Naive B cell (primary cell): ENCODE measurements at places on chromosomes 4 and X. TPM values are rescaled to one million over a fixed set of nuclear protein-coding genes. Genes with fewer than 3 reads are reported as not detected.

- no peak for DNase-seq
- no peak overlapping the region for H3K27ac ChIP-seq
- no peak overlapping the region for H3K4me3 ChIP-seq
- no peaks in the 10 kb centered on the region for H3K36me3 ChIP-seq
- peaks cover 12% of the 10 kb centered on the region for H3K4me1 ChIP-seq
These were observed 31.6 kb downstream of the RASSF6 start for GRCh38 chr4:73588613-73589012.

DNA sequence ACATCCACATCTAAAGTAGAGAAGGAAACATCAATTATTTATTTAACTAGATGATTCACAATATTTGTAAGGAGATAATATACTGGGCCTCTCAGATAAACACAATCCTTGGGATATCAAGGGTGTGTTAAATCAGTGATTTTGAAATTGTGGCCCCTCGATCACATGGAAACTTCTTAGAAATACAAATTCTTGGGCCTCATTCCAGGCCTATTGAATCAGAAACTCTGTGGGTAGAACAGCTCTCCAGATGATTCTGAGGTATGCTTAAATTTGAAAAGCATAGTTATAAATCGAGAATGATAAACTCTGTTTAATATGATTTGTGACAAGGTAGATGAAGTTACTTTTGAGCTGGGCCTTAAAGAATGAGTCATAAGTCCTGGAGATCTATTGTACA, 64.3 kb upstream of the GPR174 start:
- H3K27me3 ChIP-seq, result no peaks in the 10 kb centered on the region
- peaks cover 11% of the 10 kb centered on the region for H3K4me1 ChIP-seq
- H3K36me3 ChIP-seq, result no peaks in the 10 kb centered on the region
- no peak for DNase-seq

- no peaks in the 10 kb centered on the region for H3K4me1 ChIP-seq
- DNase-seq, result no peak
- H3K27me3 ChIP-seq, result no peaks in the 10 kb centered on the region
- H3K27ac ChIP-seq, result no peak overlapping the region
- no peak overlapping the region for H3K4me3 ChIP-seq
- H3K36me3 ChIP-seq, result peaks cover 15% of the 10 kb centered on the region
These were observed 25.1 kb downstream of the UGDH start for GRCh38 chr4:39502019-39502663.

The RENBP gene
- 3.0 TPM for polyA plus RNA-seq

DNA sequence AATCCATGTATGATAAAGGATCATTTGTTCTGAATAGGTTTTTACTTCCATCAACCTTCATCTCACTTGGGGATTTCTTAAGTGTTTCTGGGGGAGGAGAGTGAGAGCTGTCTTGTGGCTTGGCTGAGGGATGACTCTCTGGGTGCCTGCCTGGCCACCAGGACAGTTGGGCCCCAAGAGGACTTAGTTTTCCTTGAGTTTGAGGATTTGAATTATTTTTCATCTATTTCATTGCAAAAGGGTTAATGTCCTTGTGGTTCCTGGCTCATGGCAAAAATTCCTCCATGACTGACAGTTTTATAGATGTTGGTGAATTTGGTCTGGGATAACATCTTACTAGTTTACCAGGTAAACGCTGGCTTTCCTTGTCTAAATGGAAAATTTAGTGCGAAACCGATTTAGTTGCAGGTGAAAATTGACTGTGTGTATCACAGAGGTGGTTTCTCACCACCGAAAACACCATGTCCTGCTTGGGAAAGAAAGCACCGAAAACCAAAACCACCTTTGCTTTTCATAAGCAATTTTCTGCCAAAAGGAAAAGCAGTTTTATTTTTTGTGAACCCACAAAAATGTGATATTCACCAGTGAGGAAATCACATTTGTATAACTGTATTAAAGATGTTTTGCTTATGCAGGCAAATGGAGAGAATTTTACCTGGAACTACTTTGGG, 331.3 kb upstream of the SFRP2 start:
- H3K4me3 ChIP-seq, result no peak overlapping the region
- no peaks in the 10 kb centered on the region for H3K36me3 ChIP-seq
- no peaks in the 10 kb centered on the region for H3K4me1 ChIP-seq
- H3K27ac ChIP-seq, result no peak overlapping the region

DNA sequence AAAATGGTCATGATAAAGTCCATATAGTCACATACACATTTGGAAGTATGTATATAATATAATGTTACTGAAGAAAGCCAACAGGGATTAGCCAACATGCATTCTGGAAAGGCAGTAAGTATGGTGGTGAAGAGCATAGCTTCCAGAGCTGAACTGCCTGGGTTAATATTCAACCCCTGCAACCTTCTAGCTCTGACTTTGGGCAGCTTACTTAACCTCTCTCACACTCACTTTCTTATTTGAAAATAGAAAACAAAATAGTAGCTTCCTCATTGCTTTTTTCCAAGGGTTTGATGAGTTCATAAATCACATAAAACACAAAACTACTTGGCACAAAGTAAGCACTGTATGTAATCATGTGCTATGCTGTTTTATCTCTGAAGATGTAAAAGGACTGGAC, 216.4 kb downstream of the CHIC2 start:
- H3K4me3 ChIP-seq, result no peak overlapping the region
- H3K27ac ChIP-seq, result no peak overlapping the region
- no peaks in the 10 kb centered on the region for H3K36me3 ChIP-seq
- no peak for DNase-seq
- H3K4me1 ChIP-seq, result no peaks in the 10 kb centered on the region

DNA sequence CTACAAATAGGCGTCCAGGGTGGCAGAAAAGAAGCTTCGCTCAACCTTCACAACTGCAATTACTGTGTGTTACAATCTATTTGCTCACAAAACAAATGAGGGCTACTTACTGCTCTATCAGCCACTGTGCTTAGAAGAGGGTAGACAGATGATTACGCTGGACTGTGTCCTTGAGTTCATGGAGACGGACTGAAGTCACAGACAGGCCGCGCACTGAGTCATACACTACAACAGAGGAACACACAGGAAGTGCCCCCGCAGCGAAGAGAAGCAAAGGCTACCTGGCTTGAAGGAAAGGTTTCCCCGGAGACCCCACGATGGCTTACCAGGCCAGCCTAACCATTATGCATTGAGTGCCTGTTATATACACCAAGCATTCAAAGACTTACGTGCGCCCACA, 25.6 kb downstream of the FAT1 start:
- H3K27me3 ChIP-seq, result no peaks in the 10 kb centered on the region
- H3K36me3 ChIP-seq, result no peaks in the 10 kb centered on the region
- no peak overlapping the region for H3K27ac ChIP-seq

- H3K27ac ChIP-seq, result no peak overlapping the region
- H3K4me3 ChIP-seq, result no peak overlapping the region
- H3K36me3 ChIP-seq, result no peaks in the 10 kb centered on the region
- H3K4me1 ChIP-seq, result no peaks in the 10 kb centered on the region
- DNase-seq, result no peak
- H3K27me3 ChIP-seq, result no peaks in the 10 kb centered on the region
These were observed 106.3 kb upstream of the PTPN13 start for GRCh38 chr4:86487738-86488348.

DNA sequence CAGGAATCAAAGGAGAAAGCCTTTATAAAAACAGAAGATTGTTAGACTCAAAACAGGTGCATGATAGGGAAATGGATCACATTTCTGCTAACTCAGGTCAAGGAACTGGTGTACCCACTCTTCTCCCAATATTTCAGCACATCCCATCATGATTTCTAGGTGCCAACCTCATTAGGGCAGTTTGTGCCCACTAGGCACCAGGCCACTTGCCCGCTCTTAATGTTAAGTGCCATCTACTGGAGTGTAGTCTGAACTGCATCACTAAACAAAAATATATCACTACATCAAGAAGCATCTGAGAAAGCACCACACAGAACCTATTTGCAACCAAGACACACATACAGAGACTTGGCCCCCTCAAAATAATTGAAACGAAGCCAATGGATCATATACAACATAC, 140.4 kb upstream of the GRID2 start:
- no peak overlapping the region for H3K27ac ChIP-seq
- H3K4me1 ChIP-seq, result no peaks in the 10 kb centered on the region
- no peak overlapping the region for H3K4me3 ChIP-seq
- DNase-seq, result no peak
- no peaks in the 10 kb centered on the region for H3K27me3 ChIP-seq

The PHOX2B gene
- not detected for polyA plus RNA-seq

The PROM1 gene
- not detected for polyA plus RNA-seq

The SSR4 gene
- 340 TPM for polyA plus RNA-seq

The RNF175 gene
- not detected for polyA plus RNA-seq

DNA sequence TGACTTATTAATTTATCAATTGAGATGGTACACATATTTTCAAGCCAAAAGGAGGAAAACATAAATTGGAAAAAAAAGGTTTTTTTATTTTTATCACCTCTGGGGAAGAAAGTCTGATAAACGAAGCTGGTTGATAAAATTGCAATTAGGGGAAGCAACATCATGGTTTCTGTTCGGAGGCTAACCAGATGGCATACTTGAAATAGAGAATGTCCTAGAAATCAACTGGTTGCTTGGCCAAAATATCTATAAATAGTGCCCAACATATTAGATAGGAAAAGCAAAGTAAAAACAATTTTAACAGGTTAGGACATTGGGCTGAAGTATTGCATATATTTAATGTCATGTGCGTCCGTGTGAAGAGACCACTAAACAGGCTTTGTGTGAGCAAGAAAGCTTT, 14.3 kb downstream of the KLKB1 start:
- H3K27me3 ChIP-seq, result peaks cover 9% of the 10 kb centered on the region
- H3K36me3 ChIP-seq, result no peaks in the 10 kb centered on the region
- DNase-seq, result no peak
- H3K4me1 ChIP-seq, result no peaks in the 10 kb centered on the region
- H3K27ac ChIP-seq, result no peak overlapping the region

The ZNF827 gene
- 6.2 TPM for polyA plus RNA-seq

DNA sequence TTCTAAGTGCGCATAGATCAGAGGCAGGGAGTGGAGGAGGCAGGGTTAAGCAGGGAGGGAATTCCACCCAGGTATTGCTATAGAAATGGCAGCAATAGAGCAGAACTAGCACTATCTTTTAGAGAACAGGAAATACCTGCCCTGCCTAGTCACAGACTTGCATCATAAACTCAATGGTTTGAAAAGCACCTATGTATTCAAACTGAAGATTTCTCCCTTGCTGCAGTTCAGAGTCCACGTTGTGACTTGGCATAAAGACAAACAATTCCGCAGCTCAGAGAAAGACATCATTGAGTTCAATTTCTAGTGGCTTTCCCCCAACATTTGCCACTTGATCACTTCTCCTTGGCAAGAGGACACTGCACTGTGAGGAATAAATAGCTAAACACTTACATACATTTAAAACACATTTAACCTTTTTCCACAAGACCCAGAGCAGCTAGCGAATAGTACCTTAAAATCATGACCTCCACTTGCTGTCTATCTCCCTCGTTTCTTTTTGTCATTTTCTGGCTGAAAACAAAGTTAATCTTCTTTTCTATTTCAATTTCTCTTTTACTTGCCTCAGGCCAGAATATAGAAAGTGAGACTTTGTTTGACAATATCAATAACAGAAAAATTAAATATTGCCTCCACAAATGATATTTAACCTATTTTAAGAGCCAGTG, 42.4 kb downstream of the SLC7A11 start:
- peak overlapping the region; percentile 2 for H3K27ac ChIP-seq
- peaks cover 8% of the 10 kb centered on the region for H3K4me1 ChIP-seq
- peaks cover 16% of the 10 kb centered on the region for H3K27me3 ChIP-seq

DNA sequence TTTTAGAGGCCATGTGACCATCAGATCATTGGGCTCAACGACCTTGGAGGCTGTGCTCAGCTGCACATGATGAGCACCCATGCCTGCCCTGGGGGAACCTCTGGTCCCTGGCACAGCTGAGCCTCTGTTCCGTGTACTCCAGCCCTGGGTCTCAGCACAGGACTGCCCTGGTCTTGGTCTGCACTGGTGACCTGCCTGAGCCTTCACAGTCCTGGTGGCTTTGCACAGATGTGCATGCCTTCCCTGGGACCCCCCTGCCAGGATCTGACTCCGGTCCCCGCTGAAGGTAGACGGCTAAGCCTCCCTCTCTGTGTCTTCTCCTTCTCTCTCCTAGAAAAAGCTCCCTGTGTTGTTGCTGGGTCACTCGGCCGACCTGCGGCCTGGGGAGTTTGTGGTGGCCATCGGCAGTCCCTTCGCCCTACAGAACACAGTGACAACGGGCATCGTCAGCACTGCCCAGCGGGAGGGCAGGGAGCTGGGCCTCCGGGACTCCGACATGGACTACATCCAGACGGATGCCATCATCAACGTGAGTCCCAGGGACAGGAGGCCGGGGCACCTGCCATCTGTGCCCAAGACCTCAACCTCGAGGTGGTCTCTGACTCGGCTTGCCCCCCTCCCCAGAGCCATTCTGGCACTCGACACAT, 21.6 kb downstream of the HTRA3 start:
- H3K36me3 ChIP-seq, result no peaks in the 10 kb centered on the region
- H3K27me3 ChIP-seq, result no peaks in the 10 kb centered on the region
- peaks cover 8% of the 10 kb centered on the region for H3K4me1 ChIP-seq
- DNase-seq, result no peak

The MID1 gene
- polyA plus RNA-seq, result 0.71 TPM

DNA sequence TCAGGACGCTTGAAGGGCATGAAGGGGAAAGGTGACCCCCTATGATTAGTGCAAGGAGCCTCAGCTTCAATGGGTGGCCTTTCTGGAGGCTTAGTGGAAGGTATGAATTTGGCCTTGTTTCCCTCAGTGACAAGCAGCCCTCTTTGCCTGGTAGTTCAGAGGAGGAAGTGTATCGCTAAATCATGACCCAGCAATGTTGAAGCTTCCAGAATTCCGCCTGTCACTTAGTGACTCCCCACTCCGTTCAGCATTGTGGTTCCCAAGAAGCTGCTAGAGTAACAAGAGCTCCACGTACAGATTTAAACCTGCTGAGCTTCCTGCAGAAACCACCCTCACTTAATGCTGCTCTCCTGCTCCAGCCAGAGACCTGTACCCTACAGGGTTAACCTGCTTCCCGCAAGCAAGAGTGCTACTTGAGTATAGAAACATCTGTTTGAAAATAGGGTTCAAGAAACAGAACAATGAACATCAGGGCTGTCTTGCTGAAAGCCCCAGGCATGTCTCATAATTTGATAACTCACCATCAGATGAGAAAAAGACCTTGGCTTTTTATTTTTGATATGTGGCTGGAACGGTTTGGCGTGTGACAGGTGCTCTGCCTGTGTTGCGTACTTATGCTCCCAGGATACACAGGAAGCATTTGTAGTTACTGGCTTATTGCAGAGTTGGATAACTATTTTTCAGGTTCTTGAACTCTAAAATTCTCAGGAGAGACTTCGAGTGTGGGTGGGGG, 105.2 kb downstream of the UCHL1 start:
- no peak for DNase-seq
- peak overlapping the region; percentile 43 for H3K4me3 ChIP-seq
- H3K27ac ChIP-seq, result no peak overlapping the region
- H3K4me1 ChIP-seq, result no peaks in the 10 kb centered on the region

The GYG2 gene
- polyA plus RNA-seq, result not detected

The CCKAR gene
- not detected for polyA plus RNA-seq

DNA sequence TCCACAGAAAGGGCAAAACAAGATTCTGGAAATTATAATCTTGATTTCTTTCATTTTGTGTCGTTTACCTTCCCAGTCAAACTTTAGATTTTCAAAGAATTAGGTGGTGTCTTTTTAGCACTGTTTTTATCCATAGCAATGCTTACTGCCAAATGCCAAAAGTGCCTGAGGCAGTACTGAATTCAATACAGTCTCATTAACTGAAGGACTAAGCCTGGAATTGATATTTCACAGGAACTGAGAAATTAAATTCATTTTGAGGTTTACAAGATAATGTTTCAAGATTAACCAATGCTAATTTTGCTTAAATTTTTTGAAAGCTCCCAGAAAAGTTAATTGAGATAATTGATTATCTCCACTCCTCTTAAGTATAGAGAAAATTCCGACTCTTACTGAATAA, 68.8 kb upstream of the ARHGAP24 start:
- no peak overlapping the region for H3K4me3 ChIP-seq
- H3K4me1 ChIP-seq, result no peaks in the 10 kb centered on the region
- H3K27me3 ChIP-seq, result no peaks in the 10 kb centered on the region
- H3K27ac ChIP-seq, result no peak overlapping the region
- no peak for DNase-seq

The STOX2 gene
- not detected for polyA plus RNA-seq

The PCDH7 gene
- polyA plus RNA-seq, result not detected

The SORBS2 gene
- polyA plus RNA-seq, result not detected
